ENCODE measurements at places on chromosomes 3 and 15. TPM values are rescaled to one million over a fixed set of nuclear protein-coding genes. Genes with fewer than 3 reads are reported as not detected.

FAM174B gene
- total RNA-seq, result 4.9 TPM

DNA sequence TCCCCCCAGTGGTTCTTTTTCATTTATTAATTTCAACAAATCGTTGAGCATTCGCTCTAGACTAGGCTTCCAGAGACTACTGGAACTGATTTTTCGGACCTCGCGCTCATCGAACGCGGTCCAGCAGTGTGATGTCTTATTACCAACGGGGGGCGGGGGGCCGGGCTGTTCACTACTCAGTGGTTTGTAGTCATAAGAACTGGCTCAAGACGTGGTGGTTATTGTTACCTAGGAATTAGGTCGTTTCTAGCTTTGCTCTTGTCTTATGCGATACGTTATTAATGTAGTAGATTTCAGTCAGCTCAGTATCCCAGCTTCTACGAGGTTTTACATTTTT is 858 bp downstream of the RBM5 start:
- no peaks in the 10 kb centered on the region for H3K27me3 ChIP-seq
- no peak for DNase-seq
- no peaks in the 10 kb centered on the region for H3K36me3 ChIP-seq
- peaks cover 20% of the 10 kb centered on the region for H3K4me1 ChIP-seq
- peak overlapping the region; percentile 88 for H3K27ac ChIP-seq
- H3K4me3 ChIP-seq, result peak overlapping the region; percentile 98

DNA sequence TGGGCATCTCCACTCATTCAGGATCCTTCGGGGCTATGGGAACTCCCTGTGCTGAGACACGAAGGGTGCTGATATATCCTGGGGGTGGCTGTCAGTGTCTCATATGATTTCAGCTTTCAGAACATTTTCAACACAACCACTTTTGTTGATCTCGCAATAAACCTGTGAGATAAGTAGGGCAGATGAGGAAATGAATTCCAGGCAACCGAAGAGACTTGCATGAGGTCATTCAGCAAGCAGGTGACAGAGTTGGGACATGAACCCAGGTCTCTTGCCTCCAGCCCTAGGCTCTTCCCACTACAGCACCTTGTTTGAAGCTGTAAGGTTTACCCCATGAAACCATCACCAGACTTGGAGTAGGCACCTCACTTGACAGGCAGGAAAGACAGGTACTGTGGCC is 16.6 kb downstream of the DUOX1 start:
- no peak overlapping the region for H3K4me3 ChIP-seq
- no peak overlapping the region for H3K27ac ChIP-seq
- no peaks in the 10 kb centered on the region for H3K27me3 ChIP-seq
- peaks cover 4% of the 10 kb centered on the region for H3K4me1 ChIP-seq
- DNase-seq, result no peak
- H3K36me3 ChIP-seq, result peaks cover 5% of the 10 kb centered on the region

DNA sequence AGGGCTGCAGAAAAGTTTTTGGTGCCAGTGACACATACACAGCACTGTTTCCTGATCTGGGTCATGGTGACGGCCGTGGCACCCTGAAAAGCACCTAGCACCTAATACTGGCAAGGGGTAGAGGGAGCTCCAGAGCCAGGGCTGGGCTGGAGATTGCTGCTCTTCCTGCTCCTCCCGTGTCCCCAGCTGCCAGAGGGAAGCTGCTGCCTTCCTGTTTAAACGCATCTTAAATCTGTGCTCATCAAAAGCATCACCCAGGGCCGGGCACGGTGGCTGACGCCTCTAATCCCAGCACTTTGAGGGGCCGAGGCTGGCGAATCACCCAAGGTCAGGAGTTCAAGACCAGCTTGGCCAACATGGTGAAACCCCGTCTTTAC is 156.7 kb upstream of the MEF2A start:
- no peak overlapping the region for H3K4me3 ChIP-seq
- H3K27me3 ChIP-seq, result no peaks in the 10 kb centered on the region
- H3K36me3 ChIP-seq, result no peaks in the 10 kb centered on the region
- peaks cover 22% of the 10 kb centered on the region for H3K4me1 ChIP-seq
- DNase-seq, result peak; percentile 86
- peak overlapping the region; percentile 42 for H3K27ac ChIP-seq

GRCh38 chr15:45384700-45385099 is 6.4 kb upstream of the GATM start:
- no peak overlapping the region for H3K4me3 ChIP-seq
- H3K27me3 ChIP-seq, result no peaks in the 10 kb centered on the region
- no peak for DNase-seq
- H3K36me3 ChIP-seq, result no peaks in the 10 kb centered on the region

DNA sequence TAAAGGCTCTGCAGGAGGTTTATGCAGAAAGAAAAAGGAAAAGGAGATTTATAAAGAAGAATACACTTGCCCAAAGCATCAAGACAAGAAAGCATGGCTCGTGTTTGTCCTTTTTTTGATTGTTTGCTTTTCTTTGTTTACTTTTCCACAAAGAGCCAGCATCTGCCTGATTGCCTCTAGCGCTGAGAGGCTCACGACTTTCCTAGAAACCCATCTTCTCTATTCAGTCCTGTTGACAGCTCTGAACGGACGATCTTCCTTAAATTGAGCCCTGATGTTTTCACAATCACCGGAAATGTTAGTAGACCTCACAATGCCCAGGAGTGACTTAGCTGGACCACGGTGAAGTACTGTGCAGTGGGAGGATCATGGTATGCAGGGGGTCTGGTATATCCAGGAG is 12.4 kb downstream of the GP5 start:
- no peaks in the 10 kb centered on the region for H3K4me1 ChIP-seq
- H3K36me3 ChIP-seq, result no peaks in the 10 kb centered on the region
- no peak for DNase-seq
- H3K27me3 ChIP-seq, result no peaks in the 10 kb centered on the region
- no peak overlapping the region for H3K27ac ChIP-seq

DNA sequence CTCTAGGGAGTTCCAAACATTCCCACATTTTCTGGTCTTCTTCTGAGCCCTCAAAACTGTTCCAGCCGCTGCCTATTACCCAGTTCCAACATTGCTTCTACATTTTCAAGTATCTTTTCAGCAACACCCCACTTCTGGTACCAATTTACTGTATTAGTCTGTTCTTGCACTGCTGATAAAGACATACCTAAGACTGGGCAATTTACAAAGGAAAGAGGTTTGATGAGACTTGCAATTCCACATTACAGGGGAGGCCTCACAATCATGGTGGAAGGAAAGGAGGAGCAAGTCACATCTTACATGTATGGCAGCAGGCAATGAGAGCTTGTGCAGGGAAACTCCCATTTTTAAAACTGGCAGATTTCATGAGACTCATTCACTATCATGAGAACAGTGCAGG is 629.1 kb upstream of the NR2F2 start:
- H3K27ac ChIP-seq, result no peak overlapping the region
- H3K4me3 ChIP-seq, result no peak overlapping the region
- no peaks in the 10 kb centered on the region for H3K36me3 ChIP-seq
- no peaks in the 10 kb centered on the region for H3K4me1 ChIP-seq

DNA sequence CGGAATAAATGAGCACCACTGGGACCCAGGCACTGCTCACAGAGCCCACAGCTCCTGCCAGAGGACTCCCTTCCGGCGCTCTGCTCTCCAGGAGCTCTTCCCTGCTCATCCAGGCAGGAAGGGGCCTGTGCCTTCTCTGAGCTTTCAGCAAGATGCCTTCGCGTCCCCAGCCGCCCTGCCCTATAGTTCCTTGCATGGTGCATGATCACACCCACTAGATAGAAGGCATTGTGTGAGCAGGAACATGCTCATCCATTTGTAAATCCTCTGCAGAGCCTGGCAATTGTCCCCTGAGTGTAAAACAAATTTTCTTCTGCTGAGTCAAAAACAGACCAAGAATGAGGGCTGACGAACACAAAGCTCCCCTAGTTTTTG is 181.6 kb downstream of the MEGF11 start:
- H3K27me3 ChIP-seq, result no peaks in the 10 kb centered on the region
- no peaks in the 10 kb centered on the region for H3K36me3 ChIP-seq

GRCh38 chr3:119084371-119085069 is 49.9 kb upstream of the IGSF11 start:
- no peaks in the 10 kb centered on the region for H3K4me1 ChIP-seq
- H3K36me3 ChIP-seq, result no peaks in the 10 kb centered on the region
- H3K27me3 ChIP-seq, result no peaks in the 10 kb centered on the region
- no peak overlapping the region for H3K4me3 ChIP-seq

DNA sequence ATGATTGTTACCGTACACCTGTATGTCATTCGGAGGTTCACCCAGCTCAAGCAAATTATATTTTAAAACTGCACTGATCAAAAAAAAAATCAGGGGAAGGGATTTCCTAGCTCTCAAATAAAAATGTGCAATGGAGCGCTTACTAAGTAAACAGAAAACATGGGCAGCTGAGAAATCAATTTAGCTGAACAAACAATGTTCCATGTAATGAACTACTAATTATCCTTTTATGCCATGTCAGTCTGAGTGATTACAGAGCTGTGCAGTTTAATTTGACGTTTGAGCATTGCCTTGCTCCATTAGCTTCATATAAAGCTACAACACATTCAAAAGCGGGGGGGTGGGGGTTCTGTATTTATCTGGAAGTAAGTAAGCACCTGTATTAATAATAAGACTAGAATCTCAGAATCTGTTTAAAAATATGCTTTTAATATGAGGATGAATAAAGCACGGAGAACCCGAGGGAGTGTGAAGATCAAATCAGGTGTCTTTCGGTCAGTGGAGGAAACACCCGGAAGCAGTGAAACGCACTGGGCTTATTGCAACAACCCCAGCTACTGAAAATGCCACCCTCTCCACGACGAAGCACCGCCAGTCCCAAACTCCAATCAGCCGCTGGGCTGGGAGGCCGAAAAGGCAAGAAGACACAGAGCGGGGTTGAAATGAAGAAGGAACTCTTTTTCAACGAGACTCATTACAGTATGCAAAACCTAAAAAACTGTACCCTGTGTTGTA is 196.5 kb upstream of the ATP11B start:
- no peak for DNase-seq
- no peaks in the 10 kb centered on the region for H3K36me3 ChIP-seq
- H3K27me3 ChIP-seq, result no peaks in the 10 kb centered on the region
- H3K27ac ChIP-seq, result no peak overlapping the region
- no peaks in the 10 kb centered on the region for H3K4me1 ChIP-seq
- H3K4me3 ChIP-seq, result no peak overlapping the region
